ENCODE measurements at places on chromosomes 13 and 19.

GRCh38 chr13:106299621-106300020 lies 235.8 kb downstream of the EFNB2 start:
- no peak for DNase-seq

DNA sequence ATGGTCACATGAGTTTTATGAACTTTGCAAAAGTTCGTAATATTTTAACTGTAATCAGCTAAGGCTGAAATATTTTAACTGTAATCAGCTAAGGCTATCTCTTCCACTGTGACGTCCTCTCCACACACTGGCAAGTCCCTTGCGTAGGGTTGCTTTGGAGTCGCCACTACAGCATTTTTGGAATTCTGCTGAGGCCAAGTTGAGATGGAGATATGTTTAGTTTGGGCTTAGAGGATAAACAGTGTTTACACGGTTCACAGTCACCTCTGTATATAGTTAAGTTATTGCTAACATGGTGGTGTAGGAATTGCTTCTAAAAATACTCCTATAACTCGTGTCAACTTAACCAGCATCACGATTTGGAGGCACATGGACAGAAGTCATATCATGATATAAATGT lies 143.6 kb upstream of the SERP2 start:
- DNase-seq, result no peak

GRCh38 chr19:14772467-14772866 lies 5.9 kb downstream of the ADGRE2 start:
- DNase-seq, result no peak

DNA sequence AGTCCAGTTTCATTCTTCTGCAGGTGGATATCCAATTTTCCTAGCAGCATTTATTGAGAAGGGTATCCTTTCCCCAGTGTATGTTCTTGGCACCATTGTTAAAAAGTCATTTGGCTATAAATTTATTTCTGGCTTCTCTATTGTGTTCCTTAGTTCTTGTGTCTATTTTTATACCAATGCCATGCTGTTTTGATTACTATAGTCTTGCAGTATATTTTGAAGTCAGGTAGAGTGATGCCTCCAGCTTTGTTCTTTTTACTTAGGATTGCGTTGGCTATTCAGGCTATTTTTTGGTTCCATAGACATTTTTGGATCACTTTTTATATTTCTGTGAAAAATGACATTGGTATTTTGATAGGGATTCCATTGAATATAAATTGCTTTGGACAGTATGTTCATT lies 71.7 kb upstream of the MLNR start:
- DNase-seq, result no peak

DNA sequence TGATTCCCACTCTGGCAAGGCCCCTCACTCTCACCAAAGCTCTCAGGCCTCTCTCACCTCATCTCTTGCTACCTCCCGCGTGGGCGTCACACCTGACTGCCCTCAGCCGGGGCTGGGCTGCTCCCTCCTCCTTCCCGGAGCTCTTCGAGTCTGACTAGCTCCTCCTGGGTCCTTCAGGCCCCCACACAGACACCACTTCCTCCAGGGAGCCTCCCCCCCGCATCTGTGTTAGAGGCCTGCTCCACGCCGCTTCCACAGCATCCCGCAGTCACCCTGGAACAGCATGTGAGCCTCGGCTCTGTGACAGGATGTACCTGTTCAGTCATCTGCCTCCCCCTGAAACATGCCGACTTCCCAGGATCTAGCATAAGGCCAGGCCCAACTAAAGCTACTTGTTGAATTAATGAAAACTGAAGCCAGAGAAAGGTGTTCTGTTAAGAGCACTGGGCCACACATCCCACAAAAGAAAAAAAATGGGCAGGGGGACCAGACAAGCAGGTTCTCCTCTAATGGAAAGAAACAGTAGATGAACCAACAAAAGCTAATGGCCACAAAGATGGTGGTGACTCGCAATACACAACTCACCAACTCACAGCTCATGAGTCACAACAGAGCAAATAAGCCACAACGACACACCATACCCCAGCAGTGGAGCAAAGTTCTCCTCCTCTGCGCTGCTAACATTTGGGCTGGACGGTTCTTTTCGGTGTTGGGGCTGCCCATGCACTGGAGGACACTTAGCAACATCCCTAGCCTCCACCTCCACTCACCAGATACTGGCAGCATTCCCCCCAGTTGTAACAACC lies 3.0 kb downstream of the PPP6R1 start:
- peak; percentile 25 for DNase-seq

DNA sequence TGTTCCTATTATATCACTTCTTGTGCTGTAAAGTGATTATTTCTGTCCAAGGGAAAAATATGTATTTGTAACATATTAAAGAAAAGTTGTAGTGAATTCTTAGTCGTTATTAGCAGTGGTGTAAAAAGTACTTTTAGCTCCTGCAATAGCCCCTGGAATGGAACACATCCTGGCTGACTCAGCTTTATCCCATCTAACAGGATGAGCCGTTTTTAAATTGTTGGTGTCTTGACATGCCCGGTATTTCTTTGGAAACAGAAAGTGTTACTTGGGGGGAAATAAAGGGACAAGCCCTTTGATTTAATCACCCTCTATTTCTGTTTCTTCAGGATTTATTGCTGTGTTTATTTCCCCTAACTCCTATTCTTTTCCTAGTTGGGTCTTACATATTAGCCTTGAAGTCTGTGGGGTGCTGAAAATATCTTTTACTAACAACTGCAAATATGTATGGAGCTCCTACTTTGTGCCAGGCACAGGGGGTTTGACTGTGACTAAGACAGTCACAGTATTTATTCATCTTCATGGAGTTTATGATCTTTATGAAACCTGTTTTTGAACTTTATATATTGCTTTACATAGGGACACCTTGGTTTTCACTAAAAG lies 17.9 kb downstream of the COG3 start:
- no peak for DNase-seq

GRCh38 chr13:80341101-80341755 lies at the start of gene SPRY2:
Gene SPRY2 (minus strand): TSS chr13:80341126. CDS start chr13:80337705, 3,421 bp downstream.
- no peak for DNase-seq

GRCh38 chr19:38989066-38989605 lies 13.6 kb upstream of the FBXO17 start:
- no peak for DNase-seq

DNA sequence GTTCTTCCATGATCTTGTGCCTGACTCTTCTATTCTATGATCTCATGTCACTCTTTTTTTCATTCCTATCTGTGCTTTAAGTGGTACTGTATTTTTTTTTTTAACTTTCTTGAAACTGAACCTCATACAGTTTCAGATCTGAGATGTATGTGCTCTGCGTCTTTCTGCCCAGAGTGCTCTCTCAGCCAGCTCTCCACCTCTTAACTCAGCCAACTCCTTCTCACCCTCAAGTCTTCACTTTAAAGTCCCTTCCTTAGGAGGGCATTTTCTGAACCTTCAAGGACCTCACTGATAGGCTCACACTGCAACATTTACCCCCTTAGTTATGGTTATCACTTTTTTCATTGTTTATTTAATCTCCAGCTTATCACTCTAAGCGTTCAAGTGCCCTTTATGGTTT lies 158.7 kb downstream of the IRS2 start:
- DNase-seq, result no peak

GRCh38 chr13:87779426-87779825 lies 108.3 kb downstream of the SLITRK5 start:
- DNase-seq, result no peak

- no peak for DNase-seq
Observed at GRCh38 chr13:74246487-74246886, 112.3 kb upstream of the KLF12 start.

GRCh38 chr19:44113784-44114390 lies 688 bp downstream of the ZNF225 start:
- DNase-seq, result no peak

- no peak for DNase-seq
Observed at GRCh38 chr13:24149246-24150032, 11.1 kb upstream of the SPATA13 start.

DNA sequence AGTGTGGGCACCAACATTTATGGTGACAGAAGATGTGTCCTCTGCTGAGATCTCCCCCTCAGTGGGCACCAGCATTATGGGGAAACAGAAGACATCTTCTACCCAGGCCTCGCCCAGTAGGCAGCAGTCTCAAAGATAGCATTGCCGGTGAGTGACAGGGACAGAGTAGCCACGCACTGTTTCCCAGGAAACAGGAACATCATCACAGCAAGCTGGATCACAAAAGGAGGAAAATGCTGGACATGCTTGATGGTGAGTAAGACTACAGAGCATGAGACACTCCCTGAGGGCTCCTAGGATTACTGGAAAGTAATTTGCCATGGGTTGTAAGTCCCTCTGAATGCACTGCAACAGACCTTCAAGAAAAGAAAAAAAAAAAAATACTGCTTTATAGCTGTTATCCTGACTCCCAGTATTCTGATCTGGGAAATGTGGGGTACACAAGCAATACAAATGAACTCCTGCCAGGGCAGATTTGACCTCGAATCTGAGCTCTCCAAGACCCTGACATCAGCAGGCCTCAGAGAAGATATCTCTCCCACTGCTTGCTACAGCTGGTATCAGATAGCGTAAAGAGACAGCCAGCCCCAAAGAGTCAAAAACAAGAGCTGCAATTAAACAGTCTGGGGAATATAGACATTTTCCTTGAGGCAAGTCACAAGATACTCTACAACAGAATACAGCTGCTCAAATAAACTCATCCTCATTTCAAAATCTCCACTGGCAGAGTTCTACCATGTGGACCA lies 180.4 kb downstream of the RBM26 start:
- no peak for DNase-seq

DNA sequence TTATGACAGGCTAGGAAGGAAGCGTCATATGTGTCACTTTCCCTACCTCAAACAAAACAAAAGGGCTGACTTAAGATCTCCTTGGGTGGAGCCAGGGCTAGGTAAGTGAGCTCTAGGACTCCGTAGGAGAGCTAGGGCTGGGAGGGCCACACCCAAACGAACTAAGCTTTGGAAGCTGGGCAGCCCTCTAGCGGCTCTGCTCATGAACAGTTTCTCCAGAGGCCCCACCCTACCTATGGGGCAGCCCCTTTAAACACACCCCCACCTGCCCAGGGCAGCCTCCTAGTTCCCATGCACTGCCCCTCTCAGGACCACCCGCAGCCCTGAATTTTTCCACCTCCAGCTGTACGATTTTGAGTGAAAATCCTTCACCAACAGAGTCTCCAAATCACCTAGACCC lies 3.5 kb downstream of the PEG3 start:
- DNase-seq, result no peak

DNA sequence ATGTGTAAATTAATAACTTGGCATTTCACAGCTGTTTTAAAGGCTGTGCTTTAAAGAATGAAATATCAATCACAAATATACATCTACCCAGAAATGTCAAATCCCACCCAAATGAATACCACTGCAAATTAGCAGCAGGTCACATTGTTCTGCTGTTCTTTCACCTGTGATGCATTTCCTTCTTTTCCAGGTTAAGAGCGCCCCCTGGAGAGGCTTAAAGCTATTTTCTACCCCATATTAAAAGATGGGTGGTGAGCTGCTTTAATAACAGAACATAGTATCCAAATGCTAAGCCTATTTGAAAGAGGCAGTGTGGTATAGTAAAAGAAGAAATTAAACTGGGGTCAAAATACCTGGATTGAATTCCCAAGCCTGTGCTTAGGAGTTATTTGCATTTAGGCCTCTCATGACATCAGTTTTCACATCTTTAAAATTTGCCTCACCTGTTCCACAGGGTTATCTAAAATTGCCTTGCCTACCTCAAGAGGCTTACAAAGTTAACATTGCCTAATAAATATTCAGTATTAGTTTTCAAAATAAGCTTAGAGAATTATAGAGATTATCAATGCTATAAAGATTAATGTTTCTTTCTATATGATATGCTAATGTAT lies 396.9 kb upstream of the SLITRK5 start:
- no peak for DNase-seq

GRCh38 chr13:111431206-111431605 lies 110.8 kb downstream of the TEX29 start:
- DNase-seq, result no peak

- DNase-seq, result no peak
Observed at GRCh38 chr19:24062190-24062589, 24.8 kb upstream of the ZNF254 start.

DNA sequence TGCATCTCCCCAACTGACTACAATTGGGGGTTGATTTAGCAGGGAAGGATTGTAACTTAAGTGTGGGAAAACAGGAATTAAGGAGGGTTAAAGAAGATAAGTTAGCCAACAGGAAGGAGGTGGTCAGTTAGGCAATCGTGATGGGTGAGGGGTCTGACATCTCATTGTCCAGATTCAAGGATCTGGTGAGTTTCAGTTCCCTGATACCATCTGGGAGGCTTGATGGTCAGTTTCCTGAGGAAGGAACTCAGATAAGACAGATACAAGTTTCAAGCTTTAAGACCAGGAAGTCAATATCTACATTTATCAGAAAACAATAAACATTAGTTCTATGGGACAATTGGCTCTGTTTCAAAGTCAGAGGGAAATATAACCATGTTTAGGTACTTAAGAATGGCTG lies 601.8 kb downstream of the SLITRK6 start:
- DNase-seq, result no peak

GRCh38 chr13:28022848-28023518 lies 34.5 kb upstream of the URAD start:
- DNase-seq, result no peak

GRCh38 chr13:26186118-26186870 lies 35.8 kb downstream of the RNF6 start:
- peak; percentile 83 for DNase-seq

DNA sequence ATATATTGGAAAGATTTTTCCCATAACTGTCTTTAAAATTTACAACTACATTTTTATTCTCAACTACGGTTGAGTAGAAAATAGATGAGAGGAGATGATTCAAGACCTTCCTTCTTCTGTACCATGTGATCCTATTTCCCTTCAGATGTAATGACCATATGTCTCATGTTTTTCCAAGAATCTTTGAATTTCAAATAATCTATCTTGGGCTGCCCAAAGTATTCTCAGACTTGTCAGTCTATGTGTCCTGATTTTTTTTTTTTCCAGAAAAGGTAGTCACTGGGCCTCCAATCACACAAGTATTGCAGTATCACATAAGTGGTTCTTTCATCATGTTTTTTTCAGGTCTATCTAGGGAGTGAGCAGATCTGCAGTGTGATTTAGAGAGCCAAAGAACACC lies 392.4 kb downstream of the RFC3 start:
- no peak for DNase-seq

DNA sequence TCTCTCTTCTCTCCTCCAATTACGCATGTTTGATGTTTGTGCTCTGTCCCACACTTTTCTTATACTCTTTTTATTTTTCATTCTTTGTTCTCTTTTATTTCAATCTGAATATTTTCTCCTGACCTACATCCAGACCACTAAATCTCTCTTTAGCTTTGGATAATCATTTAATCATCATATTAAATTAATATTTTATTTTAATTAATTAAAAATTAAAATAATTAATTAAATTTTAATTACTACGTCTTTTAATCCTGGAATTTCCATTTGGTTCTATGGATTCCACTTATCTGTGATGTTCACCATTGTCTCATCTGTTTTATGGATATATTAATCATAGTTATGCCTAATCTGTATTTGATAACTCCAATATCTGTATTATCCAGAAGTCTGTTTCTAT lies 62.4 kb downstream of the SPACA7 start:
- no peak for DNase-seq

GRCh38 chr19:9752701-9753443 lies 15.7 kb downstream of the ZNF846 start:
- no peak for DNase-seq

All from effector CD4-positive, alpha-beta T cell (primary cell).